ENCODE measurements at places on chromosomes 11 and 22.

DNA sequence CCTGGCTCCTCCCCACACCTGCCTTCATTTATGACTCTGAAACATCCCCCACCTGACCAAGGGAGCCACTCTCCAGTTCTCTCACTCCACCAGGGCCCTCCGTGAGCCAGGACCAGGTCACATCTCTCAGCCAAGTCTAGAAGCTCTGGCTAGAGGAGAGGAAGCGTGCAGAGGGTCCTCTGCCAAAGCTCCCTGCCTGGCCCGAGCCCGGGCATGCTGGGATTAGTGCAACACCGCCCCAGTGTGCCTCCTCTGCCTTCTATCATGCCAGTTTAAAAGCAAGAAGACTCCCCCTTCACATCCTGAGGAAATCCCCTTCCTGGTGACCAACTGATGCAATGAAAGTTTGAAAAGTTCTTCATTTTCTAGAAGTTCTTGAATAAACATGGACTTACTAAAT is 23.5 kb downstream of the TP53AIP1 start:
- no peak for DNase-seq

GRCh38 chr11:43942662-43943371 is 380 bp downstream of the C11orf96 start:
- no peak for DNase-seq

GRCh38 chr22:30351226-30351625 is 5.5 kb downstream of the SF3A1 start:
- no peak for DNase-seq

DNA sequence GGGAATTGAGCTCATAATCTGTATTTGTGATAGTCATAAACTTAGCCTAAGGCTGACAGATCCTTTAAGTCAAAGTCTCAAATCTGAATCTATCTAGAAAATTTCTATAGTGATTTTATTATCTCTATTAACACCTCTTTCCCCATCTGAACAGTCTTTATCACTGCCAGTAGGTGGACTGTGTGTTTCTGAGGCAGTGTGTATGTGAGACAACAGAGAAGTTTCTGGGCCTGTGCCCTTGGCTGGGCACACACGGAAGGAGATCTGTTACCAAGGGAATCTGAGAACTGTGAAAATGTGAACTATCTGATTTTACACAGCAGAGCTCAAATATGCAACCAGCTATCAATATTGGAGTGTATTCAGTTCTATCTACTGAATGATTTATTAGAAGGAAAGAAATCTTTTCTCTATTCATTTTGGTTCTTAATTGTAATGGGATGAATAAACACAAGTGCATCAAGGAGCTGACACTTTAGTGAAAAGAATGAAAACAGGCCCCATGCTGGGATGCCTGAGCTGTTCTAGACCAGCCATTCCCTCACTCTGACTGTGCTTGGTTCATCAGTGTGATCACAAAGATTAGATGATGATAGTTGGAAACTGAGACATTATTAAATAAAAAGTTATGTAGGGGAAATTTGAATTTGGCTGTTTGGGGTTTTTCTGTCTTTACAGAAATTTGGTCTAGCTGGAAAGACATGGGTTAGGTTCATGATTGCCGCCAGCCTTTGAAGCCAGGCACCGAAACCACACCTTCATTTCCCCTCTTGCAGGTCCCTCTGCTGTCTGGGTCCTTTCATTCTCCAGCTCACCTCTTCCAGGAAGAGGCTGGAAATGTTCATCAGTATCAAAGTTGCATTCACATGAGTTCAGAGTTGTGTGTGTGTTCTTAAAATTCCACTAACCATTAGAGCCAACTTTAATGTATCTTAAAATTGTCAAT is 68.1 kb downstream of the LIF start:
- no peak for DNase-seq

GRCh38 chr22:22908941-22909604 is 21.5 kb downstream of the IGLL5 start:
- DNase-seq = no peak

DNA sequence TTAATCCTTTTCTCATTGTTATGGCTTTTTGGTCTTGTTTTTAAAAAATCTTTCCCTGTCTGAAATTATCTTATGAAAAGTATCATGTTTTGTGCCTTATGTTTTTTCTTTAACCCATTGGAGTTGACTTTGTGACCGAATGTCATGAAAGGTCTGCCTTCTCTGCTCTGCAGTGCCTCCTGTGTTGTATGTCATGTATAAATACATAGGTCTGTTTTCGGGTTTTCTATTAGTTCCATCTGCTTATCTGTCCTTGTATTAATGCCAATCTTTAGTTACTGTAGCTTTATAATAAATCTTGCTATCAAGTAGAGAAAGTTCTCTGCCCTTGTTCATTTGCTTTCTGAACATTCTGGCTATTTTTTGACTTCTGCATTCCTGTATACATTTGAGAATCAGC is 73.0 kb downstream of the ZBTB44 start:
- no peak for DNase-seq

DNA sequence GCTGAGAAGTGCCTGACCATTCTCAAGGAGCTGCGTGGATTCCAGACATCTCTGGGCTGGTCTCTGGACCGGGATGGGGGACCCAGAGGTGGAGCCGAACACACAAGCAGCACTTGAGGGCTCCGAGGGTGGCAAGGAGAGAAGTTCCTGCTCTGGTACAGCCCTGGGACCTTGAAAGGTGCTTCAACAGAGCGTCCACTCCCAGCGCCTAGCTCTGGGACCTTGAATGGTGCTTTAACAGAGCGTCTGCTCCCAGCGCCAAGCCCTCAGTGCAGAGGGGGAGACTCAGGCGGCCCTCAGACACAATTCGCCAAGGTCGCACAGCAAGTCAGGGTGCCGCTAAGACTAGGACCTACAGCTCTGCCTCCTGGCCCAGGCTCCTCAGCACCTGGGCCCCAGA is 10.6 kb upstream of the NPAS4 start:
- DNase-seq = no peak

- DNase-seq = no peak
These were observed 166.6 kb downstream of the COMMD9 start for GRCh38 chr11:36122671-36123070.

- DNase-seq = no peak
These were observed 29.9 kb upstream of the SMIM38 start for GRCh38 chr11:69125861-69126260.

DNA sequence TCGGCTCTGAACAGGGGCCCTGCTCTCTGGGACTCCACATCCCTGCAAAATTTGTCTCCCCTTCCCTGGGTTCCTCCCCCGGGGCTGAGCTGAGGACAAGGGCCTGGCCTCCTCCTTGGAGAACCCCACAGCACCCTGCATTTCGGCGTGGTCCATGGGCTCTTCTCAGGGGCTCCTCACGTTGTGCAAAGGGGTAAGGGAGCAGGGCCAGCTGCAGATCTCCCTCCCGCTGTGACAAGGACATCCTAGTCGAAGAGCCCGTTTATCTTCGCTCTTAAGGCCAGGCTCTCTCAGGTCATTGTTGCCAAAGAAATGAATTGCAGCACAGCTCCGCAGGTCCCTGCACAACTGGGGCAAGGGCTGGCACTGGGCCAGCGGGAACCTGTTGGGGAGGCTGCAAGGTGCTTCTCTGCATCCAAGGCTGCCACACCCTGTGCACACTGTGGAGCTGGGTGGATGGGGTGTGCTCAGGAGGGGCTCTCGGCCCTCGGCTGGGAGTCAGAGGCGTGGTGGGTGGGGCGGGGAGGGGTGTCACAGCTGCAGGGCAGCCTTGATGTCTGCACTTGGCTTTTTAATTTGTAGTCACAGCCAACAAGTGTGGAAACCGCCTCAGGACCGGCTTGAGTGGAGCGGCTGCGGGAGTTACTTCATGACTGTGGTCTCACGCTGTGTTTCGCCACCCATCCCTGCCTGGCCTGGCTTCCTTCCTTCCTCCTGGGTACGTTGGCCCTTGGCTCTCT is 26.6 kb upstream of the SEPTIN5 start:
- DNase-seq = no peak

- DNase-seq = no peak
These were observed 10.3 kb upstream of the RNF141 start for GRCh38 chr11:10551290-10551592.

GRCh38 chr11:130474637-130475400 is 26.4 kb downstream of the ADAMTS15 start:
- DNase-seq = no peak

- no peak for DNase-seq
These were observed 708 bp downstream of the MAML2 start for GRCh38 chr11:96342014-96342960.

Measured in activated T-helper 9 cell treated with anti-CD3 and anti-CD28 coated beads, Interleukin-2, amount 50 U/mL, for 16 hours (primary cell).